Naive thymus-derived CD4-positive, alpha-beta T cell (primary cell): ENCODE measurements at places on chromosomes 5 and 9. TPM values are rescaled to one million over a fixed set of nuclear protein-coding genes. Genes with fewer than 3 reads are reported as not detected.

DNA sequence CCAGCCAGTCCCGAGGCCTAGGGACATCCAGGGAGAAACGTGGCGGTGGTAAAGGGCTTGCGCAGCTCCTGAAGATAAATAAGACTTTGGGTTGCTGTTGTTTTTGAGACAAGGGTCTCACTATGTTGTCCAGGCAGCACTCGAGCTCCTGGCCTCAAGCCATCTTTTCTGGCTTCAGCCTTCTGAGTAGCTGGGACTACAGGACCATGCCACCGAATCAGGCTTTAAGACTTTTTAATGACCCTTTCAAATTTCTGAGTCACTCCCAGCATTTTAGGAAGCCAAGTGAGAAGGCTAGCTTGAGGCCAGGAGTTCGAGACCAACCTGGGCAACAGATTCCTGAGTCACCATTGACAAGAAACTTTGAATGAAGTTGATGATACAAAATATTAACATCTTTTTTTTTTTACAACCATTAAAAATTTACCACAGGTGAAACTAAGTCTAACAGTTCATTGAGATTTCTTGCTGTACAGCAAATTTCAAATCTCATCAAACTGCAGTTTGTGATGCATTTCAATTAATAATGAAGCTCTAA is 817 bp upstream of the GNE start:
- no peak for DNase-seq
- no peaks in the 10 kb centered on the region for H3K27me3 ChIP-seq
- H3K4me1 ChIP-seq, result peaks cover 7% of the 10 kb centered on the region
- no peaks in the 10 kb centered on the region for H3K36me3 ChIP-seq
- peak overlapping the region; percentile 98 for H3K4me3 ChIP-seq
- H3K27ac ChIP-seq, result peak overlapping the region; percentile 93

DNA sequence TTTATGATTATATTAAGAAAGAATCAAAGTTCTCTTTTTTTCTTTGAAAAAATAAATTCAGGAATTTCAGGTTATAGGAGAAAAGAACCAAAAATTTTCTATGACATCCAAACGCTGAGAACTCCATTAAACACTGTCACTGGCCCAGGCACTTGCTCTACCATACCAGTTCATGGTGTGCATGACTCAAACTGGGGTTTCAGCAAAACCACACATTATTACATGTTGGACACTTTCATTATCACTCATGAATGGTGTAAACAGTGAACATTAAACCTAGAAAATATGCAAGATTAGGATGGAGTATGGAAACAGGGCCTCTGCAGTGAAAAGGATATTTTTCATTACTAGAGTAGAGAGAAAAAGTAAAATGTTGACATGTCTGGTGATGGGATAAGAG is 369.9 kb upstream of the FAM174A start:
- no peaks in the 10 kb centered on the region for H3K4me1 ChIP-seq
- H3K4me3 ChIP-seq, result no peak overlapping the region
- H3K36me3 ChIP-seq, result no peaks in the 10 kb centered on the region
- no peaks in the 10 kb centered on the region for H3K27me3 ChIP-seq

GRCh38 chr5:115033861-115034260 is 135.8 kb downstream of the TRIM36 start:
- no peak for DNase-seq
- no peaks in the 10 kb centered on the region for H3K36me3 ChIP-seq

- H3K4me1 ChIP-seq, result no peaks in the 10 kb centered on the region
- H3K36me3 ChIP-seq, result no peaks in the 10 kb centered on the region
- H3K4me3 ChIP-seq, result no peak overlapping the region
- H3K27ac ChIP-seq, result no peak overlapping the region
- DNase-seq, result no peak
Observed at GRCh38 chr5:76582230-76583162, 40.7 kb downstream of the F2RL2 start.

DNA sequence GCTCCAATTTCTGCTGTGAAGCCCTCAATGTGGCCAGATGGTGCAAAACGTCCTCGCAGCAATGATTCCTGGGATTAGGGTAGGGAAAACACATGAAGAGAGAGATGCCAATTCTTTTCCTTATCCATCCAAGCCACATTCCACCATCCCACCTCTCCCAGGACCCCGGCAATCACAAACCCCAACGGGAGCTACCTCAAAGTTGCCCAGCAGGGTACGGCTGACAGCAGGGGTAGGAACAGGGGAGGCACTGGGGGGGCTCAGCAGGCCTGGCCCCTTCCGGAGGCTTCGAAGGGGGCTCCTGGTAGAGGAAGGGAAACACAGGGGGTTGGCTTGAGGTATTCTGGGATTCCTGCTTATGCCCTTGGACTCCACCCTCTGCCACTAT is 3.4 kb upstream of the STOML2 start:
- H3K27me3 ChIP-seq, result no peaks in the 10 kb centered on the region
- no peak for DNase-seq
- no peaks in the 10 kb centered on the region for H3K36me3 ChIP-seq
- no peak overlapping the region for H3K4me3 ChIP-seq
- H3K4me1 ChIP-seq, result peaks cover 25% of the 10 kb centered on the region

DNA sequence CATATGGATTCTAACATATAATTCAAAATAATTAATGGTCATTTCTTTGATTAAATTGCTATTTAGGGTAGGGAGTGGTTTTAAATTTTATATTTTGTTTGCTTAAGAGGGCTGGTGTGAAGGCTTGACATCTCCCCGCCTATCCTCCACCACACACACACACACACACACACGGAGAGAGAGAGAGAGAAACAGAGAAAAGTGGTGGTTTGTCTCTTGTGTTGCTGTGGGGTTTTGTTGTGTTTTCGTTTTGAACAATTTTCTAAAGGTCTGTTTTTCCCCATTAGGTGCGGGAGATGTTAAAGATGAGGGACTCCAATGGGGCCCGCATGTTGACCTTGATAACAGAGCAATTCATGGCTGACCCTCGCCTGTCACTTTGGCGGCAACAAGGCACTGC is 161.9 kb downstream of the ZSWIM6 start:
- no peaks in the 10 kb centered on the region for H3K27me3 ChIP-seq
- DNase-seq, result no peak
- no peak overlapping the region for H3K27ac ChIP-seq
- H3K4me3 ChIP-seq, result no peak overlapping the region
- no peaks in the 10 kb centered on the region for H3K4me1 ChIP-seq

- no peak overlapping the region for H3K4me3 ChIP-seq
- no peak for DNase-seq
- H3K4me1 ChIP-seq, result no peaks in the 10 kb centered on the region
- no peaks in the 10 kb centered on the region for H3K27me3 ChIP-seq
- H3K36me3 ChIP-seq, result no peaks in the 10 kb centered on the region
Observed at GRCh38 chr5:3010301-3010952, 258.9 kb upstream of the IRX2 start.

- no peak overlapping the region for H3K27ac ChIP-seq
- no peaks in the 10 kb centered on the region for H3K36me3 ChIP-seq
- no peaks in the 10 kb centered on the region for H3K27me3 ChIP-seq
- H3K4me3 ChIP-seq, result no peak overlapping the region
- no peaks in the 10 kb centered on the region for H3K4me1 ChIP-seq
- DNase-seq, result no peak
Observed at GRCh38 chr5:1224631-1225030, 550 bp upstream of the SLC6A18 start.

DNA sequence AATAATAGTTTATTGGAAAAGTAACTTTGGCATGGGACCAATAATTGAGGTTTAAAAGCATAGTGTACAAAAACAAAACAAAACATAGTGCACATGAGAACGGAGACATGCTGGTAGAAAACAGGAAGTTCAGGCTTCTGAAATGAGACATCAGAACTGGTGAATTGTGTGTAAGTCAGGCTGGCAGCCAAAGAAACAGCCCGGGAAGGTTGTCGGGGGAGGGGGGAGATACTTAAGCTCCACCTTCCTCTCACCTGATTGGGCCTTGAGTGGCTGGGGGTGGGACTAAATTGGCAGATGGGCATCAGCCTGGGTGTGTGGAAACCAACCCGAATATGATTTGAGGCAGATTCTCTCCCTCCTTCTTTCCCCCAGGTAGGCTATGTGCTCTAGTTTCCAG is 256.3 kb downstream of the SMARCA2 start:
- no peak for DNase-seq
- H3K36me3 ChIP-seq, result no peaks in the 10 kb centered on the region
- H3K27me3 ChIP-seq, result no peaks in the 10 kb centered on the region
- no peak overlapping the region for H3K4me3 ChIP-seq
- no peak overlapping the region for H3K27ac ChIP-seq
- H3K4me1 ChIP-seq, result no peaks in the 10 kb centered on the region

GRCh38 chr9:69615880-69616279 is 56.3 kb downstream of the APBA1 start:
- H3K36me3 ChIP-seq, result no peaks in the 10 kb centered on the region
- DNase-seq, result no peak
- no peak overlapping the region for H3K4me3 ChIP-seq
- H3K27me3 ChIP-seq, result no peaks in the 10 kb centered on the region
- H3K4me1 ChIP-seq, result no peaks in the 10 kb centered on the region

DNA sequence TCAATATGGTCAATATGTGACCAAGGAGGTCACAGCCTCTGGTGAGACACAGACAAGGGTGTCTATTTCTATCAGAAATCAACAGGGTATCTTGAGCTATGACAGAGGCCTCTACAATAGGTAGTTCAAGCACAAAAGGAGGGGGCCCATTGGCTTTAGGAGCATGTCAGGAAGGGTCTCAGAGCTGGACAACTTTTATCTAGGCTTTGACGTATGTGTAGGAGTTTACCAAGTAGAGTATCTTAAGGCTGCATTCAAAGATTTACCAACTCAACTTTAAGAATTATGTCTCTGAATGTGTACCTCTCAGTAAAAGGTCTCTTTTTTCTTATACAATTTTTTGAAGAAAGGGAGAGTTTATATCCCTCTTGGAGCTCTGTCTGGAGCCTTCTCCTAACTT is 297.2 kb downstream of the NSG2 start:
- DNase-seq, result no peak
- no peaks in the 10 kb centered on the region for H3K27me3 ChIP-seq
- no peaks in the 10 kb centered on the region for H3K36me3 ChIP-seq
- H3K4me3 ChIP-seq, result no peak overlapping the region
- H3K27ac ChIP-seq, result no peak overlapping the region

DNA sequence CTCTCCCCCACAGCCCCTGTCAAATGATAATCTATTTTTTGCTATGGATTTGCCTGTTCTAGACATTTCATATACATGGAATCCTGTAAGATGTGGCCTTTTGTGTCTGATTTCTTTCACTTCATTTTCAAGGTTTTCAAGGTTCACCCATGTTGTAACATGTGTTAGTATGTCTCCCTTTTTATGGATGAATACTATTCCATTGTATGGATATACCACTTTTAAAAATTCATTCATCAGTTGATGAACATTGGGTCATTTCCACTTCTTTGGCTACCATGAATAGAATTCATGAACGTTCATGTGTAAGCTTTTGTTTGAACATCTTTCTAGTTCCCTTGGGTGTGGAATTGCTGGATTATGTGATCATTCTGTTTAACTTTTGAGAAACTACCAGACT is 94.7 kb upstream of the ZNF366 start:
- no peak for DNase-seq
- H3K36me3 ChIP-seq, result no peaks in the 10 kb centered on the region
- no peak overlapping the region for H3K27ac ChIP-seq

DNA sequence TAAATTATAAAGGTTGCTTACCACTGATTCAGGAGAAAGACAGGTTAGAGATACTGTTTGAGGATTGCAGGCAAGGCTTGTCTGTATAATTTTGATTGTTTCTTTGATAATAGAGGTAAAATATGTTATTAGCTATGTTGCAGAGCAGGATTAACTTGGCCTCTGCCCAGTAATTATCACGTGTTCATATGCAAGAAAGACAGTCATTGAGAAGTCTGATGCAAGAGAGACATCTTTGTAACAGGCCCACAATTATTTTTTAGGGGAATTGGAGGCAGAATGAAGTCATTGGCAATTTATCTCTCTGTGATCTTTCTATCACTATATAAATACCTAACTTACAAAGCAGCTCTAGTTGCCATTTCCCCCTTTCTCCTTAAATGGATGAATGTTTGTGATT is 46.0 kb downstream of the SLC44A1 start:
- no peaks in the 10 kb centered on the region for H3K4me1 ChIP-seq
- no peak overlapping the region for H3K27ac ChIP-seq
- no peak for DNase-seq

DNA sequence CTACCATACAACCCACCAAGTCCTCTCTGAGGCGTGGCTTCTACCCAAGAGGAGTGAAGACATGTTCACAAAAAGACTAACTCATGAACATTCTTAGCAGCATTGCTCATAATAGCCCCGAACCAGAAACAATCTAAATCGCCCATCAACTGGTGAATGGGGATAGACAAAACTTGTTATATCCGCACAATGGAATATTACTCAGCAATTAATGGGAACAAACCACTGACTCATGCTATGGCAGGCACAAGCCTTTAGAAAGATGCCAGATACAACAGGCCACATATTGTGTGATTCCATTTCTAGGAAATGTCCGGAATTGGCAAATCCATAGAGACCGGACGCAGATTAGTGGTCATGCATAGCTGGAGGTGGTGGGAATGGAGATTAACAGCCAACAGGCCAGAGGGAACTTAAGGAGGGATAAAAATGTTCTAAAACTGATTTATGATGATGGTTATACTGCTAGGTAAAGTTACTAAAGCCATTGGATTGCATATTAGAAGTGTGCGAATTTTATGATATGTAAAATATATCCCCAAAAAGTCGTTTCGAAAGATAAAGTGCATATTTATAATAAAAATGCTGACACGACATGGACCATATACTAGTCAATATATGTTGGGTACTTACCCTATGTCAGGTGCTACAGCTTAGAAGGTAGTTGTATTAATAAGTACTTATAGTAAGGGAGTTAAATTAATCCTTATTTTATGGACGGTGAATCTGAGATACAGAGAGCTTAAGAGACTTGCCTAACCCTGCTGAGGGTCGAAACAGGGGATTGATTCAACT is 55.4 kb downstream of the LHX2 start:
- H3K36me3 ChIP-seq, result no peaks in the 10 kb centered on the region
- H3K4me1 ChIP-seq, result no peaks in the 10 kb centered on the region
- H3K27ac ChIP-seq, result no peak overlapping the region
- DNase-seq, result no peak
- no peaks in the 10 kb centered on the region for H3K27me3 ChIP-seq

DNA sequence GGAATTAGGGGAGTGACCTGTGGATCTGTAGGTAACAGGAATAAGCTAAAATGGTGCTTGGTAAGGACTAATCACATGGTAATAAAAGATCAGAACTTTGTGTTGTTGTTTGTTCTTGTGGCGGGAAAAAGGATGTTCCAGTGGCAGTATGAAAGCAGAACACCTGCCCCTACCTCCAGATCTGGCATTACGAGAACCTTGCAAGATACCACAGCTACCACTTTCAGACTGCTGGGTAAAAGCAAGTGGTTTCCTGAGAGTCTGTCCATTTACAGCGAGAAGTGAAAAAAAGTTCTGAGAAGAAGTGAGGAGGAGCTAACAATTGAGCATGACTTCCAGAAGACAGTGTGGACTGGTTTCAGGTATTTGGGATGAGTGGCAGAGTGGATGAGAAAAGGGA is 252.5 kb downstream of the TLE4 start:
- no peak overlapping the region for H3K4me3 ChIP-seq
- no peaks in the 10 kb centered on the region for H3K36me3 ChIP-seq
- no peaks in the 10 kb centered on the region for H3K27me3 ChIP-seq
- no peaks in the 10 kb centered on the region for H3K4me1 ChIP-seq
- H3K27ac ChIP-seq, result no peak overlapping the region

- H3K36me3 ChIP-seq, result no peaks in the 10 kb centered on the region
- no peaks in the 10 kb centered on the region for H3K4me1 ChIP-seq
- H3K4me3 ChIP-seq, result no peak overlapping the region
- DNase-seq, result no peak
- H3K27me3 ChIP-seq, result no peaks in the 10 kb centered on the region
Observed at GRCh38 chr5:120808606-120809005, 344.5 kb downstream of the PRR16 start.

PROP1 gene
- not detected for total RNA-seq

ZNG1F gene
- total RNA-seq, result 12.0 TPM

ATP10B gene
- total RNA-seq, result not detected
